ENCODE measurements at places on chromosomes 16 and 17. TPM values are rescaled to one million over a fixed set of nuclear protein-coding genes. Genes with fewer than 3 reads are reported as not detected.

Gene STAC2
- 3.5 TPM for polyA plus RNA-seq

Gene TAT
- polyA plus RNA-seq: 0.17 TPM

Gene SLC35G6
- 0.45 TPM for polyA plus RNA-seq

Gene EVPLL
- polyA plus RNA-seq: 0.23 TPM

Gene CCL18
- not detected for polyA plus RNA-seq

Gene CTCF
- polyA plus RNA-seq: 88.3 TPM

Gene CCL17
- not detected for polyA plus RNA-seq

Gene KRT20
- 0.33 TPM for polyA plus RNA-seq

Gene SPATA22
- 0.15 TPM for polyA plus RNA-seq

Gene WFIKKN2
- polyA plus RNA-seq: 0.71 TPM

GRCh38 chr17:12053552-12053951, 32.9 kb downstream of the MAP2K4 start:
- no peak for DNase-seq

DNA sequence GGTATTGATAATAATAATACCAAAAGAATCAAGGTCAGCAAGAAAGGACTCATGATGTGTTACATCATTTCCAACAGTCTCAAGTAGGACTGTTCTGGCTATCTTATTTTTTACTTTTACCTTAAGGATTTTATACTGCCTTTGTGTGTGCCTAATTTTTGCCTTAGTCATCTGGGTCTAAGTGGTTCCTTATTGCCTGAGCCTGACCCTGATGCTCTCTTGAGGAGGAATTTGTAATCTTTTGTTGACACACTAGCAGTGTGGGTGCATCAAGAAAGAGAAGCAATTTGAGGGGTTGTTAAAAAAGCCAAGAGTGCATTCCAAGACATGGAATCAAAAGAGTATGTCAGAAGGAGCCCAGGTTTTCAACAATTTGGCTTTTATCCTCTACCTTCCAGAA, 59.3 kb downstream of the TMEM100 start:
- no peak for DNase-seq

DNA sequence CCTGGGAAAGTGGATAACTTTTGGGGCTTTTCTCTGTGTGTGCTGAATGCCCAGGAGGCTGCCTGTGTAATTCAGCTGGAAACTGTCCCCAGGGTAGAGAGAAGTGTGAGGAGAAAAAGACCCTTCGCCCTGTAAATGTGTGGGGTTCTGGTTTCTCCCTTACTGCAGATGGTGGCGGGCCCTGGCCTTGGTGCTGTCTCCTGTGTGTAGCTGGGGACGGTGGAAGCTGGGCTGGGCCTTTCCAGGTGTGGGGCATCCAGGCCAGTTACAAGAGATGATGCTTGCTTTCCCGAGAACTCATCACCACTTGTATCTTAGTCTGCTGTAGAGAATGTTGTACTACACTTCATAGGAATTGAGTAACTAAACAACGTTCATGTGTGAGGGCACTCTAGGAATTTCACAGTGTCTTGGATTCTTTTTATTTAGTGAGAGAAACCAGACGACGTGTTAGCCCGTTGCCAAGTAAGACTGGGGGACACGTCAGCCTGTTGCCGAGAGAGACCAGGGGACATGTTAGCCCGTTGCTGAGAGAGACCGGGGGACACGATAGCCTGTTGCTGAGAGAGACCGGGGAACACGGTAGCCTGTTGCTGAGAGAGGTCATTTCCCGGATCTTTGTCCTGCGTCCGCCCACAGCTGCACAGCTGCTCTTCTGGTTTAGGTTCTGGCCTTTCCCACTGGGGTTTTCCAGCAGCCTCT, 43.1 kb downstream of the TBCD start:
- no peak for DNase-seq

DNA sequence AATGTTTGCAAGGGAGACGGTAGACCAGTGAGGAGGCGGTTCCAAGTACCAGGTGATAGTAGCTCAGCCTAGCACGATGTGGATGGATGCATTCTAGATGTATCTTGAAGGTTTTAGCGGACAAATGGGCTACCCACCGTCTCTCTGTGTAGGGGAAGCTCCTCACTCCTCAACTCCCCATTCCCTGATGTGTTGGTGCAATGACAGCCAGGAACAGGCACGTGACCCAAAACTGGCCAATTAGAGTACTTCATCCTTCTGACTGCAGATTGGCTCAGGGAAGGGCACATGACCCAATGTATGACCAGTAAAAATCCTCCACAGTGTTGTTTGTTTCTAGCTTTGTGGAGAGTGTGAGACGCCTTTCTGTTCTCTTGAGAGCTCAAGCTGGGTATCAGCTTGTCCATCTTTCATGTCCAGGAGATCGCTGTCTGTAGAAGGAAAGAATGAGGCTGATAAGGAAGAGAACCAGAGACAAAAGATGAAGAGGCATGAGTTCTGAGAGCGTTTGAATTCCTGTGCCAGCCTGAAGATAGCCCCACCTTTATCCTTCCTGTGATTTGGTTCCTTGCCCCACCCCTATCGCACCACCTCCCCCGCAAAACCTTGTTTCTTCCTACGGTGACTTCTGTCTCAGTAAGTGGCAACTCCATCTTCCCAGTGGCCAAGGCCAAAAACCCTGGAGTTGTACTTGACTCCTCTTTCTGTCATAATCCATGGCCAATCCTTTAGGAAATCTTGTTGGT, 2.3 kb upstream of the BORCS6 start:
- DNase-seq: peak; percentile 88

DNA sequence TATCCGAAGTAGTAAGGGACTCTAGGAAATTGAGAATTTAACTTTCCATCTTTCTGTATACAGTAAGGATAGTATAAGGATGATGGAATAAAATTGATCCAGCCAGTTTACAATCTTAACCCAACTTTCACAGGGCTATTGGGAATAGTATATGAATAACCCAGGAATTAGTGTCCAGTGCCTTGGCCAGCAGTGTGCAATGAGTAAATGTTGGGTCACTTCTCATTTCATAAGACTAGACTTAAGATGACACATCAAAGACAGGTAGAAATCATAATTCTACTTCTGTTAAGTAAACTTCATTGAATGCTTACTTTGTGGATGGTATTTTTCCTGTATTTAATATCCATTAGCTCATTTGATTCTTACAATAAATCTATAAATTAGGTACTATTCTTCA, 949.6 kb upstream of the GOT2 start:
- no peak for DNase-seq

DNA sequence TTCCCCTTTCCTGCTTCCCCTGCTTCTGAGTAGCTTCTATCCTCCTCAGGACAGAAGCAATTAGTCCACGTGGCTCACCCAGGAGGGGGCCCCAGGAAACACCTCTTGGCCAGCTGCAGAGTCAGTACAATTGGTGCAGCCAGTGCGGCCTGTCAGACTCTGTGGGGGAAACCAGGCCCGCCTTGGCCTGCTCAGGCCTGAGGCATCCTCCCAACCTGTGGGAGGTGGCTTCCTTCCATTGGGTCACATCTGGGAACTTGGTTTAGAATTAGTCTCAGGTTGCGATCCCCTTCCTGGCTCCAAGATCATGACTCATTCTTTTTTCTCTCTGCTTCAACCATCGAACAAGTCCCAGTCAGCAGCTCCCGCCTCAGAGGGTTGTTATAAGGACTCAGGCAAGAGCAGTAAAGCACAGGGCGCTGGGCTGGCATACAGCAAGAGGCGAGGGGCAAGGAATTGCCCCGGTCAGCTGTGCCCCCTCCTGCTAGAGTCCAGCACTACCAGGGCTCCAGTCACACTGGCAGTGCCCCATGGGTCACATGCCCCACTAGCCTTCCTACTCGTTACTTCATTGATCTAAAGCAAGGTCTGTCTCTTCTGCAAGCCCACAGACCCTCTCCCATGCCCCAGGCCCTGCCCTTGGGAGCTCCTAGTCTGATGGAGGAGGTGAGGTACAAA, 8.1 kb upstream of the EPX start:
- DNase-seq: no peak

DNA sequence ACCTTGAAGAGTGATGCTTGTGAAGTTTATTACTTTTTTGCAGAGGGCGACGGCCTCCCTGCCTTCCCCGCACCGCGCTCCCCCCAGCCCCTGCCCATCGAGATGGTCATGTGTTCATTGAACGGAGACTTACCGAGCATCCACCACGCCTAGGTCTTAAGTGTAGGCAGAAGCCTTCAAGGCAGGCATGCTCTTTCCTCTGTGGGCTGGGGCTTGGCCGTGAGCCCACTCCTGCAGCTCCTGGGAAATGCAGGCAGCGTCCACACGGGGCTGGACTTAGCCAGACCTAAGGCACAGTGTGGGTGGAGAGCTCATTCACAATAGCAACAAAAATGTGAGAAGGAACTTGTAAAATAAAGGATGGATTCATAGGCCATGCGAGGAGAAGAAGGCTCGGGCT, 19.2 kb downstream of the RNF213 start:
- DNase-seq: no peak

DNA sequence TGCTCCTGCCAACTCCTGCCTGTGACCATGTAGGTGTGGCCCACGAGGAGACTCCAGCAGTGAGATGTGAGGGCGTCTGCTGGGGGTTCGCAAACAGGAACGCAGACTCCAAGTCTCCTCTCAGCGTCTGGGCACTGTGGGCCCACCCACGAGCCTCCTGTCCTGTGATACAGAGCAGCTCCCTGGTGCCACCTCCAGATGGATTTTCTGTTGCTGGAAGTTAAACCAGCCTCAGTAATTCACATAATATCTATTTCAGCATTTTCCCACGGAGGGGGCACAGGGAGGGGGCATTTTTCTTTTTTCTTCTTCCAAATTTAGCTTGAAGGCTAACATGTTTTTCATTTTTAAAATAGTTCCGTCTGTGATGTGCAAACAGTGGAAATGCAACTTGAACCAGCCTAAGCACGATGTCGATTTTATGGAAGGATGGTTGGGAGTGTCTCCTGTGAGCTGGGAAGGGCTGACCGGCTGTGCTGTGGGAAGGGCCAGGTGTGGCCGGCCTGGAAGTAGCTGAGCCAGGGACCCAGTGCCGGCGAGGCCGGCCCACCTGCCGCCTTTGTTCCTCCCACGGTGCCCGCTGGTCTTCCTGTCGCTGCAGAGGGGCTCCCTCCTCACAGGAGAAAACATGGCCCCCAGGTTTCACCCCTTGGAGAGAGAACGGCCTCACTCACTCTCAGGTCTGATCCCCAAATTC, 3.9 kb upstream of the RAB40B start:
- no peak for DNase-seq

DNA sequence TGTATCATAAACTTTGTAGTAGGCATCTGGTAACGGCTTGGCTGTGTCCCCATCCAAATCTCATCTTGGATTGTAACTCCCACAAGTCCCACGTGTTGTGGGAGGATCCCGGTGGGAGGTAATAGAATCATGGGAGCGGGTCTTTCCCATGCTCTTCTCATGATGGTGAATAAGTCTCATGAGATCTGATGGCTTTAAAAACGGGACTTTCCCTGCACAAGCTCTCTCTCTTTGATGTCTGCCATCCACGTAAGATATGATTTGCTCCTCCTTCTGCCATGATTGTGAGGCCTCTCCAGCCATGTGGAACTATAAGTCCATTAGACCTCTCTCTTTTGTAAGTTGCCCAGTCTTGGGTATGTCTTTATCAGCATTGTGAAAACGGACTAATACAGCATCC, 248.7 kb downstream of the SNX29 start:
- DNase-seq: no peak

GRCh38 chr16:31074814-31075183, 577 bp downstream of the ZNF646 start:
- no peak for DNase-seq

GRCh38 chr16:85722128-85722893, 28.6 kb downstream of the C16orf74 start:
- DNase-seq: no peak

DNA sequence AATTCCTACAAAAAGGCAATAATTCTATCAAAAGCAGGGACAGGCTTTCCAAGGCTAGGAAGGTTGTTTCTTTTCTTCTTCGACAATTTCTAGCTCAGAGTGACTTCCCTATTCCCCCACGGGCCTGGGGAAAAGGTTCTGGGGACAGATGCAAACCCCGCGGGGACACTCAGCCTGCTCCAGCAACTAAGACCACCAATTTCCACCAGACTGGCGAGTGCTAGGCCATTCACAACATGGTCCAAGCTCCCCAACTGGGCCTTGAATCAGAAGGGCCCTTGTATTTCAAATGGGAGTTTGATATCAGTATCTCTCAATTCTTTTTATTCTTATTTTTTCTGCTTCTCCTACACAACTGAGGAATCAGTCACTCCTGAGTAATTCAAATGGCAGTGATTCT, 86.7 kb downstream of the USP31 start:
- no peak for DNase-seq

- no peak for DNase-seq
Observed at GRCh38 chr16:10097271-10097670, 85.0 kb downstream of the GRIN2A start.

DNA sequence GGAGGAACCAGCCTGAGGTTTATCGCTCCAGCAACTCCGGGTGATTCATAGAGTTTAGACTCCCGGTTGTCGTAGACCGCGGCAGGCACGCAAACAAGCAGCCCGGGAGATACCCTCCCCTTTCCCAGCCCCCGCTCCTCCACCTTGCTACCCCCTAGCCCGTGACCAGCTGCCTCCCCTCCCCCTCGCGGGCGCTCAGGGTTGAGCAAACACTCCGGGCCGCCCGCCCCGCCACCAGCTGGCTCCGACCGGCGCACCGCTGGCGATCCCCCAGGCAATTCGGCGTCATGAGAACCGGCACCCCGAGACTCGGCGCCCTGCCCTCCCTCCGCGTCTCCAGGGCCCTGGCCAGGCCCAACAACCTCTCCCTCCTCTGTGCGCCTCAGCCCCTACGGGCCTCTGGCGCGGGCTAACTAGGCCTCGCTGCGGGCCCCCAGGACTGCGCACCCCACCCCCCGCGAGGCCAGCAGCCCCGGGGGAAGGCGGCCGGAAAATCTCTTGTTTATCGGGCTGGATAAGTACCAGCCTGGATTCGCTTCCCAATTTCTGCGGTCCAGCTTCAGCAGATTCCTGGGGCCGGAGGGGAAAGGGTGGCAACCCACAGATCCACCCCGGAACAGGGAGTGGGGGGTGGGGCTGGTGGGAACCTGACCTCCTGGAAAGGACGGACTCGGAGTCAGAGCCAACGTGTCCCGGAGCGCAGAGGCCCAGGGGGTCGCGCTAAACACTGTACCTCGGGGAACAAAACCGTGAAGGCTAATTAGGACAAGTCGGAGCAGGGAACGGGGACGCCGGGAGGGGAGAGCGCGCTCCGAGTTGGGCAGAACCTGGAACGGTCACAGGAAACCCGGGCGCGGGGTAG, 951 bp upstream of the GPRC5C start:
- peak; percentile 91 for DNase-seq

GRCh38 chr17:77925831-77926543, 32.5 kb upstream of the TNRC6C start:
- DNase-seq: no peak
